ENCODE measurements at places on chromosomes 12 and 14. TPM values are rescaled to one million over a fixed set of nuclear protein-coding genes. Genes with fewer than 3 reads are reported as not detected.

The TFCP2 gene
- 23.4 TPM for total RNA-seq

DNA sequence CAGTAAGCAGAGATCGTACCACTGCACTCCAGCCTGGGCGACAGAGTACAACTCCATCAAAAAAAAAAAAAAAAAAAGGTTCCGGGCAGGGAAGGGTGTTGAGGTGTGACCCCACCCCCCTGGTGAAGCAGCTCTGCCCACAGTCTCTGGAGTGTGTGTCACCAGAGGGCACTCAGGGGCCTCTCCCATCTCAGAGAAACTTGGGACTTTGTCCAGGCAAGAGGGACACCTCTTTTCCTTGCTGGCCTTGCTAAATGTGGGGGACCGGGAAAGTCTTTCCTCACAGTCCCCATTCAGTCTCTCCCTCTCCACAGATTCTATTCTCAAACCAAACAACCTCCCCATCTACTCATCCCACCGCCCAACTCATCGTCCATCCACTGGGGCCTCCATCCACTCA, 43.6 kb downstream of the RFLNA start:
- DNase-seq, result no peak

DNA sequence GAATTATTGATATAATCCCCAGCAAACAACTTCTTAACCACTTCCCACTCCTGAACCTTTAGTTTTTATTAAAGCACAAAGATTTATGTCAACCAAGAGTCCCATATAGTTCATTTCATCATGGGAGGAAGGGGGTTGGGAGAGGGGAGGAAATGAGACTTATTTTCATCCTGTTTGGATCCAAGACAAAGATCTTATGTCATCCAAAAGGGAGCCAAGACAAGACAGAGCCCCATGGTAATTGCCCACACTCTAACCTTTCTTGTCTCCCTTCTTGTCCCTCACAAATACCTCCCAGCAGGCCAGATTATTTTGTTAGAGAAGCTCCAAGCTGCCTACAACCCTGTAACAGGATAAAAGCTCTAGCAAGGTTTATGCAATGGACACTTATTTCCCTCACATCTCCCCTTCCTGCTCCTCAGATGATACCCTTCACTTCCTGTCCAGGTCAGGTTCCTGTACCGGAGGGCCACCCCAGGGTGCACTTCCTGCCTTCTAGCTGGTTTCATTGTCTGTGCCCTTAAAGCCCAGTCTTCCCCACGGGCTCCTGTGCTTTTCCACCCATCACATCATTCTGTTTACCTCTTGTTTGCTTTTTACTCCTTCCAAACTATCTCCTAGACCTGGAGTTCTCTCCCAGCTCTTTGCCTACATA, 123.7 kb upstream of the MDM1 start:
- no peak for DNase-seq

DNA sequence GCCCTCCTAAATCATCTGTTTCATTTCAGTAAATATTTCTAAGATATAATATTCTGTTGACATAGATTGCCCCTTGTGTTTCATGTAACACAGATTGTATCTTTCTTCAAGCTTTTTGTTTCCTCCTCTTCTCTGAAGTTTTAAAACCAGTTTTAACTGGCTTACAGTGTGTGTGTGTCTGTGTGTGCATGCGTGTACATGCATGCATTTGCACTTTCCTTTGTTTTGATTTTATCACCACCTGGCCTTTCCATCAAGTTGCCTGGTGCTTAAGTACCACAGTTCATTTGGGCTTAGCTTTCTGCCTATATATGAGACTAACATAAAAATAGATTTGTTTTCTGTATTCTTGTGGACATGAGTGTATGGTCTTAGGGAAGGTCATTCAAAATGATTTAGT, 31.9 kb downstream of the ETNK1 start:
- no peak for DNase-seq

The DPPA3 gene
- total RNA-seq, result not detected

GRCh38 chr12:55631733-55632132, 5.0 kb upstream of the OR10P1 start:
- no peak for DNase-seq

The LGR5 gene
- total RNA-seq, result not detected

DNA sequence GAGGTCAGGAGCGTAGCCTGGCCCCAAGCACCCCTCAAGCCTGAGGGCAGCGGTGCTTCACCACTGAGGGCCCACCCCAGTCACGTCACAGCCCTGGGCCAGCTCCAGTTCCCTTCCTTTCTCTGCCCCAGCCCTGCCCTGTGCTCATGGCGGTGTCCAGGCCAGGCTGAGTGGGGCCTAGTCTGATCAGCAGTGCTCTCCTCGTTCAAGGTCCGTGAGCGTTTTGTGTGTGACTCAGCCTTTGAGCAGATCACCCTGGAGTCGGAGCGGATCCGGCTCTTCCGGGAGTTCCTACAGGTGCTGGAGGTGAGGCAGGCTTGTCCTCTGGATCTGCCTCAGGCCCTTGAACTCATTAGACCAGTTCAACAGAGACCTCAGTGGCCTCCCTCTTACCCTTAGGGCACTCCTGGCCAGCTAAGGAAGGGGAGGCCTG, 19.0 kb downstream of the PRPF40B start:
- DNase-seq, result no peak

The SERPINA10 gene
- not detected for total RNA-seq

DNA sequence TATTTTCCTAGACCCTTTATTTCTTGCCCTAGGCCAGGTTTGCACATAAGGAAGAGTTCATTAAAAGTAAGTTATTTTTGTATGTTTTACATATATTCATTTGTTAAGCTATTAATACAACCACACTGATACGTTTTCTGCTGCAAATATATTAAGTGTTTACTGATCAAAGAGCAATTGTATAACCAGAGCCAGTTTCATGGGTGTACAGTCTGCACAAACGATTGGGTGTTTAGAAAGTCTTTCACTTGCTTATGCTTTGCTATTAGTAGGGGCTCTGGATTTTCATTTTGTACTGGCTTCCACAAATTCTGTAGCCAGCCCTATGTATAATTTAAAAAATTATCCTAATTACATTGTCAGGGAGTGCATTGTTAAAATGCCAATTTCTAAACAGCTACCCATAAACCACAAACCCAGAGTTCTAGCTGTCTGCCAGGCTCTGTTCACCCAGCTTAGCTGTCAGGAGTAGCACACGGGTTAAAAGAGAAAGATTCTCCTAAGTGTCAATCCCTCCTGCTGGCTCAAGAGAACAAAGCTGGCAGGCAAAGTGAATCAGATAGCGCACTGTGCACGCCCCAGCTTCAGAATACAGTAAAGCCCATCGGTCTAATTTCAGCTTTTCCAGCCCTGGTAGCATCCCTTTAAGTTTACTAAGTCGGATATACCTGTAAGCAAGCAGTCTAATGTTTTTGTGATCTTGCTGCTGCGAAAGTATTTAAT, 151.0 kb upstream of the LMO3 start:
- no peak for DNase-seq

DNA sequence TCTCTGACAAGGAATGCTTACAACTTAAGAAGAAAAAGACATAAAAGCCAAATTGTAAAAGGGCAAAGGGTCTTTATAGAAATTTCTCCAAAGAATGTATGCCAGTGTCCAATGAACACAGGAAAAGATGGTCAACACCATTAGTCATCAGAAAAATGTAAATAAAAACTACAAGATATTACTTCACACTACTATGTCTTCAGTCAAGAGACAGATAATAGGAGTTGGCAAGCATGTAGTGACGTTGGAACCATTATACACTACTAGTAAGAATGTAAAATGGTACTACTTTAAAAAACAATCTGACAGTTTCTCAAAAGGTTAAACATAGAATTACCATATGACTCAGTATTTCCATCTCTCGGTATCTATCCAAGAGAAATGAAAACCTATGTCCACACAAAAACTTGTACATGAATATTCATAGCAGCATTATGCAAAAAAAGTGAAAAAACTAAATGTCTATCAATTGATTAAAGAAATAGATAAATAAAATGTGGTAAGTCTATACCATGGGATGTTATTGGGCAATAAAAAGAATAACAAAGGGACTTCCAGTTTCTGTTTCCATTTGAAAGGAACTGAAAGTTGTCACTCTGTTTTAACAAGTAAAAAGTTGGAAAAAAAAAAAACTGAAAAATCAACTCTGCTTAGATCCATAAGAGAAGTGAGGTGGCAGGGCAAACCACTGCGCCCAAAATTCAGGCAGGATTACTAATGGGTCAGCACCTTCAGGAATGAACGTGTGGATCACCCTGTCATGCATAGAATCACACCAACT, 69.8 kb downstream of the ALG10B start:
- DNase-seq, result no peak

GRCh38 chr12:3261782-3262359, 184.7 kb downstream of the TSPAN9 start:
- no peak for DNase-seq

DNA sequence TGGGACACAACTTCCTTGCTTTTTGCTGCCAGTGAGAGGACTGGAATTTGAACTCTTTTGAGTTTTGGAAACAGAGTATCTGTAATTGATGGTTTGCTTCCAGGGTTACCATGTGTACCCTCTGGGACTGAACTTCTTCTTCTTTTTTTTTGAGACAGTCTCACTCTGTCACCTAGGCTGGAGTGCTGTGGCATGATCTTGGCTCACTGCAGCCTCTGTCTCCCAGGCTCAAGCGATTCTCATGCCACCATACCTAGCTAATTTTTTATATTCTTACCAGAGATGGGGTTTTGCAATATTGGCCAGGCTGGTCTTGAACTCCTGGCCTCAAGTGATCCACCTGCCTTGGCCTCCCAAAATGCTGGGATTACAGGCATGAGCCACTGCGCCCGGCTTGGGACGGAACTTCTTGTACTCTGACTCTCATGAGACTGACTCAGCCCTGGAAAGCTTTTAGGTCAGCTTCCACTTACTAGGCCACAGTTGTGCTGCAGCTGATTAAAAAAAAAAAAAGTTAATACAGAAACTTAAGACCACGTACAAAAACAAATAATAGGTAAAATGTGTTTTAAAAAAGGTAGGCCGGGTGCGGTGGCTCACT, 15.8 kb downstream of the SEL1L start:
- no peak for DNase-seq

The SLC2A14 gene
- total RNA-seq, result 0.15 TPM

DNA sequence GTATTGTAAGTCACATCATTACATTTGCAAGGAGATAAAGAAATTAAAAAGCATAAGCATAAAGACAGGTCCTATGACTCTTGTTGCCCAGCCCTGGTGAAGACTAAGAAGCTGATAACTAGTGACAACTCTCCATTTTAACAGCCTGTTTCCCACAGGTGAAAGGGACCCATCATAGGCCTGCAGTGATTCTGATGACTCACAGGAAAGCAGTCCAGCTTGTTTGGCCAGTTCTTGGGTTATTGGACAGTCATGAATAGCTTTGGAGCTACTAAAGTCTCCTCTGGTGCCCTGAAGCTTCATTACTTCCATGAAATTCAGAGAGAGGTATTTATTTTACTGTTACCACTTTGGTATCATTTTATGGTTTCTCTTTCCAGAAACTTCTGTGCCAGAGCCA, 55.5 kb upstream of the DYRK2 start:
- DNase-seq, result no peak

DNA sequence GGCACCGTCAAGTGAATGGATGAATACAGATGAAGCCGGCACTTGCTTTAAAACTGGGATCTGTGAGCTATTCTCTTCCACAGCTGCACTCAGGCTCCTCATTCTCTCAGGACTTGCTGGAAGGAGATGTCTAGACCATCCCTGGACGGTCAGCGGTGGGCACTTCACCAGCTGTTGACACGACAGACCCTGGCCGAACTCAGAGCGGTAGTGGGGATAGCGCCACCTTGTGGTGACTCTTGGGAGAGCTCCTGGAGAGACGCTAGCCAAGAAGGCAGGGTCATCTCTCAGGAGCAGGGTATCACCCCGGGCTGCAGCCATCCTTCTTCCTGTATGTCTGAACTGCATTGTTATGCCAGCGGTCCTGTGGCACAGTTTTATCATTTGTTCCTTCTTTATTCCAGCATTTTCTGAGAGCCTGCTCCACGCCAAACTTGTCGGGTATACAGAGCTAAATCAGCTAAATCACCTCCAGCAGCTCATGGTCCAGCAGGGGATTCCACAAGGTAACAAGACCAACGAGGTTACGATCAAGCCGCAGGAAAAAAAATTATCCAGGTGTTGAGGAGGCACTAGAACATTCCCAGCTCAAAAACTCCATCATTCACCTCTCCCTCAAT, 10.0 kb downstream of the WNT1 start:
- peak; percentile 60 for DNase-seq

DNA sequence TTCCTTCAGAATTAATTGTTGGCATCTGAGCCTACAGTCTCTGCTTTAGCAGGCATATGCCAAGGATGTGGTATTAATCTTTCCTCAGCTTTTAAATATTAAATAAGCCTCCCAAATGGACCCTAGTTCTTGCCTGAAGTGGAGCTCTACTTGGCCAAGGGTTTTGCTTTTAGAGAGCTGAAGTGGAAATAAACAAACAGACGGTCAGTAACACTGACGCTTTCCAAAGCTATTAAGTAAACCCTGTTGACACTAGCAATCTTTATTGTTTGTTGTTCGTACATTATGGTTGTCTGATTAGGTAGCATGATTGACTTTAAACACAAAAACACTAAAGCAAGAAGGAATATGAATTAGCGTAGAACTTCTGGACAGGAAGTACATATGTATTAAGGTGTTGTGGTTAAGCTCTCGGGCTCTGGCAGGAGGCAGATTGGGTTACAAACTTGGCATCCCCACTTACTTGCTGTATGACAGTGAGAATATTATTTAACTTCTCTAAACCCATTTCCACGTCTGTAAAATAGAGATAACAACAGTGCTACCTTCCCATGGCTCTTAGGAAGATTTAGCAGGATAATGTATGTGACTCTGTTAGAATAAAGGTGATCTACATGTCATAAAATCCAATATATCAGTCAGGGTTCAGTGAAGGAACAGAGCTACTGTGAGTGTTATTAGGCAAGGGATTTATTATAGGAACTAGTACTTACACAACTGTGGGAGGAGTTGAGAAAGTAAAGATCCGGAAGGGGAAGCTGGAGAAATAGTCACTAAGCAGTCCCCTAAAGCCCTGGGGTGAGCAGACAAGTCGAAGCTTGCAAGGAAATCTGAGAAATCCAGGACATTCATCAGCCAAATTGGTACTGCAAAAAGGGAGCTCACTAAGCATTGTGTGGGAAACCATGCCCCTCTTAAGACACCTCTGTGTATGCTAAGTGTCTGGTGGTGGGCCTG, 92.2 kb upstream of the ATF7IP start:
- no peak for DNase-seq

DNA sequence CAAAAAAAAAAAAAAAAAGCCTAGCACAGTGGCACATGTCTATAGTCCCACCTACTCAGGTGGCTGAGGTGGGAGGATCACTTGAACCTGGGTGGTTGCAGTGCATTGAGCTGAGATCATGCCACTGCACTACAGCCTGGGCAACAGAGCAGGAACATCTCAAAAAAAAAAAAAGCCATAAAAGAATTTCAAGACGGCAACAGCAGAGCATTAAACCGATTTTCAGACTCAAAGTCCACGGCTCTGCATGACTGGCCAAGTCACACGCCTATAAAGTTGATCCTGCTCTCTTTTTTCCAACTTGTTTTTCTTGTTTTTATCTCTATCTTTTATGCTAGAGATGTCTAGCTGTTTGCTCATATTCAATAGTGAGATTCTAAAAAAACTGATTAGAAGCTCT, 45.3 kb downstream of the FBXO34 start:
- DNase-seq, result no peak

DNA sequence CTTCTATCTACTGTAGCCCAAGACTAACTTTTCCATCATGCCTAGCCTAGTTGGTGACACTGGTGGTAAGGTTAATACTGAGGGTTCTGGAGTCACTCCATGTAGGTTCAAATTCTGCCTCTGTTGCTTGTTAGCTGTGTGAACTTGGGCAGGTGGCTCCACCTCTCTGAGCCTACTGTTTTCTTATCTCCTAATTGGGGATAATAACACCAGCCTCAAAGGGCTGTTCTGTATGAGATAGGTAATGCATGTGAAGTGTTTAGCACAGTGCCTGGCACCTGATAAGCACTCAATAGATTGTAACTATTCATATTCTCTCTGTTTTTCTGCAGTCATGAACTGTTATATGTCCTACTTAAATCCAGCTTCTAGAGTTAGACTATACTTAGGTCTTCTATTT, 17.5 kb upstream of the SPPL3 start:
- DNase-seq, result no peak

Measured in naive thymus-derived CD4-positive, alpha-beta T cell (primary cell).